Activated gamma-delta T cell (primary cell): ENCODE measurements at places on chromosomes 6 and 20.

DNA sequence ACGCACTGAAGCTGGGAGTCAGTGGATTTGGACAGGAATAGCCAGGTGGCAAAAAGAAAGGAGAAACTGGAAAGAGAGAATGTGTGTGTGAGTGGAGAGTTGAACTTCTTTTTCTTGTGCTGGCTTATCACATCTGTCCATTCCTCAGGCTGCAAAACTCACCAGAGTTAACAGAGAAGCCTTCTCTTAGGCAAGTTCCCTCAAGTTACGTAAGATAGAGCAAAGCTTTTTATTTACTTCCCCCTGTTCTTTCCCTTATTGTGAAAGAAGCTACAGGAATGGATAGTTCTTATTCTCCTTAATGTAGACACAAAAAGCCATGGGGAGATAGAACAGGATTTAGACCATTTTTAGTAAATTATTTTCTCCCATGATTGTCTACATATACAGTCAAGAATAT lies 188.6 kb downstream of the BMP2 start:
- no peak for DNase-seq

- DNase-seq, result no peak
These were observed 353.8 kb upstream of the RSPO3 start for GRCh38 chr6:126764671-126765070.

- no peak for DNase-seq
These were observed 32.8 kb downstream of the VIP start for GRCh38 chr6:152783217-152783878.

- no peak for DNase-seq
These were observed 595 bp downstream of the EYA2 start for GRCh38 chr20:46894971-46895905.

- DNase-seq, result no peak
These were observed 8.7 kb downstream of the SNX21 start for GRCh38 chr20:45842169-45842812.

- DNase-seq, result no peak
These were observed 29.1 kb upstream of the RGS17 start for GRCh38 chr6:153160221-153160620.

DNA sequence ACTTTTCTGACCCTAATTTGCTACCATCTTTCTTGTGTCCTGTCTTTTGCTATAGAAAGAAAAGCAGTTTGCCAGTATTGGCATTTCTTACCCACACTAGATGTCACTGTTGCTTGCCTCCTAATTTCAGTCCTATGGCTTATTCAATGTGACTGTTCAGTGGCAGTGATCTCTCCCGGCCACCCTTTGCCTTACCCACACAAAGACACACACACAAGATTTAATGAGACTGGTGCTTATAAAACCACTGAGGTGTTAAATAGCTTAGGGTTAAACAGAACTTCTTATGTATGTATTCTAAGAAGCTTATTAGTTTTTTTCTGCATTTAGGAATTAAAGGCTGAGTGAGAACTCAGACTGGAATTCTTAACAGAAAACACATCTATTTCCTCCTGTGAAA lies 233.6 kb upstream of the ASCC3 start:
- no peak for DNase-seq

GRCh38 chr6:21836772-21837425 lies 243.3 kb downstream of the SOX4 start:
- DNase-seq, result no peak

DNA sequence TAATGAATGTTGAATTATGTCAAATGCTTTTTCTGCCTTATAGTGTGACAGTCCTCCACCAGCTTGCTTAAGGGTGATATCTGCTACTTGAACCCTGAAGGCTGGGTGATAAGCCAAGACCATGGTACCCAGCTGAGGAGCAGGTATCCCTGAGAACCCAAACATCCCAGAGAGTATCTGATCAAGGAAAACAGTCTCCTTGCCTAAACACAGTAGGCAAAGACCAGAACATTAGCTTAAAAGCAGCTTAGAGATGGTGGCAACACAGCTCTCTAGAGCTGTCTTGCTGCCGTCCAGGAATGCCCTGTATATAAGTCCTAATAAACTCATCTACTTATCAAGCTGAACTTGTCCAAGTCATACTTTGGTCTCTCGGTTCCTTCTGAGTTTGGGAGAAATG lies 127.7 kb upstream of the PRSS16 start:
- DNase-seq, result no peak

DNA sequence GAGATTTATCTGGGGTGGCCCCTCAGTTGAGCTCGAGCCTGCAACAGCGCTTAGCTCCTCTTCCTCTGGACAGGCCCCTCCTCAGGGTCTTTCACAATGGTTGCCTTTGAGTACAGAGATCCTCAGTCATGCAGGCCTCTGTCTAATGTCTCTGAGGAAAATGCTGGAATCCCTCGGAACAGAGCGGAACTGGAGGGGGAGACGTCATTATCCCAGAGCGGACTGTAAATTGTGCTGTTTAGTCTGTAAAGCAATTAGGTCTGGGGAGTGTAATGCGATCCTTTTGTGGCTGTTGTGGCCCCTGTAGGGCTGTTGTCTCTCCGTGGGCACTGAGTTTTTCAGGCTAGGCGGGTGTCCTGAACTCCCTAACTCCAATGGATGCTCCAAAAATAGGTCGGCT lies 15.0 kb upstream of the DAAM2 start:
- DNase-seq, result no peak

- no peak for DNase-seq
These were observed 50.2 kb downstream of the TMEM242 start for GRCh38 chr6:157272866-157273755.

DNA sequence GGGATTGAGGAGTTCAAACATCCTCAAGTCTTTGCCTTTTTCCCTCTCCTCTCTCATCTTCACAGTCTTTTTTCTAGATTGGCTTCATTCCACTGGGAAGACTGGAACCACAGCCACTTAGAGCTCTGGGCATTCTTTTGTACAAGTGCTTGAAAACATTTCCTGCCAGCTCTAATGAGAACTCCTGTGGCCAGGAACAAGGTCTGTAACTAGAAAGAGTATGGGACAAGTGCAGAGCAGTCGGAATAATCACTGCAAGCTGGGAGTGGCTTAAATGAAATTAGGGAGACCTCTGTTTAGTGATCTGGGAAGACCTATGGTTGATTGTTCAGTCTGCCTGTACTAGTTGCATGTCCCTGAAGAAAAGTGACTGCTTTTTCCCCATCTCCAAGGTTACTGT lies 41.0 kb upstream of the SMIM8 start:
- DNase-seq, result no peak

DNA sequence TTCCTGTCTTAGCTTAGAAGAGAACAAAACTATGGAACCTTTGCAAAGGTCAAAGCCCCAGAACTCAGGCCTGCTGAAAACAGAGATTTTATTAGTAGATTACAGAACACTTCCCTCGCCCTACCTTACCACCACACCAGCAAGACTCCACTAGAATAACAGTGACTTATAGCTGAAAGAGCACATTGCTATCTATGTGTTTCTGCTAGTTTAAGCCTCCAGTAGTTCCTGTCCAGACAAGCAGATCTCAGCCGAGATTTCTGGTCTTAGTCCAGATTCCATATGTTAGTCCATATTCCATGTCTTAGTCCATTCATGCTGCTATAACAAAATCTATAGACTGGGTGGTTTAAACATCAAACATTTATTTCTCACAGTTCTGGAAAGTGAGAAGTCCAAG lies 412.3 kb upstream of the ID4 start:
- no peak for DNase-seq

- DNase-seq, result no peak
These were observed 322.2 kb downstream of the PLCB1 start for GRCh38 chr20:8454137-8454712.

DNA sequence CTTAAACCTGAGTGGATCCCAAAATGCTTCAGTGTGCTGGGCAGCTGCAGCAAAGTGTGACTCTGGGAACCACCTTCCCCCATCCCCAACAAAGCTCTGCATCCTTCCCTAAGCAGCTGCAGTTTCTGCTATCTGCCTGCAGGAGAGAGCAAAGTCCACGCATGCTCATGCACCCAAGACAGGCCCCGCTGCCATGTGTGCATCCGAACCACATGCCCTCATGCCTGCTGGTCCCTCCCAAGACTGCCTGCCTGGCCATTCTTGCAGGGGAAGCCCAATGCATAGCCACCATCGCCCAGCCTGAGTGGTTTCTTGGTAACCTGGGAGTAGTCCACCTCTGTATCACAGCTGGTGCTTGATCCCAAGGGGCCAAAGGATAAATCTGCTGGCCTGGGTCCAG lies 94.3 kb upstream of the OLIG3 start:
- DNase-seq, result no peak

DNA sequence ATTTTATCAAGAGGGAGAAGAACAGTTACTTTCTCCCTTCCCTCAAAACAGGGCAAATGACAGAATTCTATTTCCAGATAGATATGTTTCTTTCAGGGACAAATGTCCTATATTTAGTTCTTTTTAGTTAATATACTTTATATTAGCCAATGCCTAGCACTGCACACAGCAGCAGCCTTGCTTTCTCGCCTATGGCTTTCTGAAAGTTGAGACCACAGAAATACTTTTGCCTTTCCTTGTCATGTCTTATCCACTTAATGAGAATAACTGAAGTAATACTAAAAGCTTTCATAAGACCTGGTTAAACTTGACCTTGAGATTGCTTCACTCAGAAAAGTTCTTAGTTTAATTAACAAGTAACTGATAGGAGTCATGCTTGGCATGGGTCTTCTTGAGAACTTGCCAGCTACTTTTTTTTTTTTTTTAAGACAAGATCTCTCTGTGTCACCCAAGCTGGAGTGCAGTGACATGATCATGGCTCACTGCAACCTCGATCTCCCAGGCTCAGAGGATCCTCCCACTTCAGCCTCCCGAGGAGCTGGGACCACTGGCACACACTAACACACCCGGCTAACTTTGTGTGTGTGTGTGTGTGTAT lies 159.3 kb downstream of the CDKAL1 start:
- no peak for DNase-seq

DNA sequence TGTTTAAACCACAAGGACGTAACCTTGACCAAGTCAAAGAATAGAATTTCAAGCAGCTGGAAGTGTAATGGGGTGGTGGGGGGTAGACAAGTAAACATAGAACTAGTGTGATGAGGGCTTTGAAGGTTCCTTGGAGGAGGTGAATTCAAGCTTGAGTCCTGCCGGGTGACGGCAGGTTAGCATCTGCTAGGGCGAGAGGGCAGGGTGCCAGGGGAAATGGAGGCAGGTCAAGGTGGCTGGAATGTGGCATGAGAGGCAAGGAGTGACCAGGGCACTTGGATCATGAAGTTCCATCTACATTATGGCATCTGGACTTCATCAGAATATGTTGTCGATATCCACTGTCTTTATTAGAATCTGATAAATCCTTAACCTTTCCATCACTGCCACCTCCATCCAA lies 207.5 kb upstream of the SLC35B3 start:
- no peak for DNase-seq

DNA sequence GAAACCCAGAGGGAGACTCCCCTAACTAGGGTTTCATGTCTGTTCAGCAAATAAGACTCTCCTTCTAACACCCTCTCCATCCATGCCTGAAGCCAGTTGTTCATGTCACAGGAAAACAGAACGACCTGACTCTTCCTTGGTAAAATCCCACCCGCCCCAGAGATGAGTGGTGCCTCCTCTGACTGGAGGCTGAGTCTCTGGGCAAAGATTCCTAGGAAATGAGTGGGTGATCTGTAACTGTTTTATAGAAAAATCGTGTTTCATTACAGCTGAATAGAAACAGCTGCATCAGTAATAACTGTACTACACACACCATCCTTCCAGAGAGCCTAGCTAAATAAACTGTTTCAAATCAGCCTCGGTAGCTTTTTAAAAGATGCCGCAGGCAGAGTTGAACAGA lies 37.4 kb upstream of the MRPS10 start:
- DNase-seq, result no peak

DNA sequence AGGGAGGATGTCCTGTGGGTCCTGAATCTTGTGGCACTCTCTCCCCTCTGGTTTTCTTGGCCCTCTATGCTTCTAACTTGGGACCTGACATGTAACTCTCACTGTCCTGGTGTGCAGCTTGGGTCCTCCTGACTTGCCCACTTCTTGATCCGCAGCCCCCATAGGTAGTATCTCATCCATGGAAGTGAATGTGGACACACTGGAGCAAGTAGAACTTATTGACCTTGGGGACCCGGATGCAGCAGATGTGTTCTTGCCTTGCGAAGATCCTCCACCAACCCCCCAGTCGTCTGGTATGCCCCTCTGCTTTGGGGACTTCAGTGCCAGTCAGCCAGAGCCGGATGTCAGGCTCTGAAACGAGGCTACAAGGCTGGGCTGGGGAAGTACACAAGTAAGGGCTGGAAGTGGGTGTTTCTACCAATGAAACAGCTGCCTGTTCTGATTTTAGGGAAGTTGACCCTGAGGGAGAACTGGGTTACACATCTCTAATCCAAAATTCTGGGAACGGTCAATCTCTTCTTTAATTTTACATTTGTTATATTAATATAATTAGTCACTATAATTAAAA lies 641 bp downstream of the DBNDD2 start:
- DNase-seq, result no peak

DNA sequence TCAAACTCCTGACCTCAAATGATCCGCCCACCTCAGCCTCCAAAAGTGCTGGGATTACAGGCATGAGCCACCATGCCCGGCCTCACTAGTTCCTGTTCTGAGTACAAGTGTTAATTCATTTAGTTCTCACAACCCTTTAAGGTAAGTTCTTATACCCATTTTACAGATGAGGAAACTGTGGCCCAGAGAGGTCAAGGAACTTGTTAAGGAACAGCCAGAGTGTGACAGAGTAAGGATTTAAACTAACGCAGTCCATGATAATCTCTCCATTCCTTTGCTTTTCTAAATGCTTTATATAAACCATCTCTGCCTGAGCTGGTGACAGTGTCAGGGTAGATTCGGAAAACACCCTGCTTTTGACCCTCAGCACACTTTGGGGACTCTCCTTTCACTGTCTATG lies 13.3 kb downstream of the FITM2 start:
- DNase-seq, result no peak

GRCh38 chr6:155378724-155379123 lies 64.4 kb upstream of the TFB1M start:
- no peak for DNase-seq

DNA sequence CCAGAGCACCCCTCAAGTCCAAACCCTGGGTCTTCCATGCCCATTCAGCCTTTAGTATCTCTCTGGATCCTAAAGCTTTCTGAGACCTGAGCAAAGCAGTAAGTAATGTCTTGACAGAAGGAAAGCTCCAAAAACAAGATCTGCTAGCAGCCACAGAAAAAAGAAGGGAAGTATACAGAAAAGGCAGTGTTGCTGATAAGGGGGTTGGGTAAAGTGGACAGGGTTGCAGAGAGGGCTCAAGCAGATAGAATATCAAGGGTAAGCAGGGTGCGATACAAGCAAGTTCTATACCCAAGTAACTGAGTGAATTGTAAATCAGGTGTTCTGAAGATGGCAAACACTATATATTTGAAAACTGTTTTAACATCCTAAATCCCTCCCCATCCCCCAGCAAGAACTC lies 113.4 kb upstream of the CARMIL1 start:
- DNase-seq, result no peak

- DNase-seq, result no peak
These were observed 8.2 kb downstream of the RNF144B start for GRCh38 chr6:18395177-18395855.

DNA sequence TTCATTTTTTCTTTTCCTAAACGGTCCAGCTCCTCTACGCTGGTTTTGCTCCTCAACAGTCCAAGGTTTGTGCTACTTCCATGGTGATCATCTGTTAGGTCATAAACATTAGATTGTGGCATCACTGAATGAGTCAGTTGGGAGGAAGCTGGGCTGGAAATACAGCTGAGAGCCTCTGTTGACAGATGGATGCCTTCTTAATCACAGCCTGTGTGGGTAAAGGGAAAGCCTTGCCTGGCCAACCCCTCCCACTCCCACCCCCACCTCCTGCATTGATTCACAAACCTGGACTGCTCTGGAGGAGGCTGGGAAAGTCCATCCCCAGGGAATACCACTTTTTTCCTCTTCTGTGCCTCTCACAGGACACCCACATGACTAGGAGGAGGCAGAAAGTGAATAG lies 180.6 kb upstream of the CCN2 start:
- DNase-seq, result no peak
